ENCODE measurements at places on chromosomes 5 and 9.

GRCh38 chr9:30235564-30235963, 2148.9 kb upstream of the ACO1 start:
- no peak for DNase-seq

DNA sequence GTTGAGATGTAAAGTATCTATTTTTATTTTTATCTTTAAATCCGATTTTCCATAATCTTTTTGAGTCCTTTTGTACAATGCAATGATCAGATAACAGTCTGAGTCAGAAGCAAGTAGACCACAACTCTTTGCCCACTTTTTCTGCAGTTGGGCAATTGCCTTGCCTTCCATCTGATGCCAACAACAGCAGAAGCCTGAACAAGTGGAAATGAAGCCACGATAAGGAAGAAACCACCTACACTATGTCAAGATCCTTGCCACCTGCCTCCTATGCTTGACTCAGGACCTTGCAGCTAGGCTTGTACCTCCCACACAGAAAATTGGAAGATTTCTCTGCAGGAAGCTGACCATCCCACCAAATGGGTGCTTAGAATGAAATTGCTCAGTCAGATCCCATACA, 78.6 kb downstream of the ANXA1 start:
- no peak for DNase-seq

- no peak for DNase-seq
Measured at GRCh38 chr5:37696190-37697021, 143.4 kb downstream of the GDNF start.

DNA sequence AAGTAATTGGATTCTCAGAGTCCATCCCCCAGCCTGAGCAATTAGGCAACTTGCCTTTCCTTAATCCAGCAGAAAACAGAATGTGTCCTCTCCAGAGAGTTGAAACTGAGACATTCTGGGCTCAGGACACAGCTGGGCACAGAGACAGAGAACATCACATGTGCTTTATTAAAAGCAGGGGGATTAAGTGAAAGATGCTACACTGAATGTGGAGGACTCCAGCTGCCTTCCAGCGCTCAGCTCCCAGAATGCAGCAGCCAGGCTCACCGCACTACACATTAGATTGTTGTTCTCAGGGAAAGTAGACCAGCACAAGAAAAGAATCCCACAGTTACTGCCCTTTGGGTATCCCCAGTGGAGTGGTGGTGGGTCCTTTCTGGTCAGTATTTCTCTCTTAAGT, 141.6 kb upstream of the IL12B start:
- DNase-seq = no peak

DNA sequence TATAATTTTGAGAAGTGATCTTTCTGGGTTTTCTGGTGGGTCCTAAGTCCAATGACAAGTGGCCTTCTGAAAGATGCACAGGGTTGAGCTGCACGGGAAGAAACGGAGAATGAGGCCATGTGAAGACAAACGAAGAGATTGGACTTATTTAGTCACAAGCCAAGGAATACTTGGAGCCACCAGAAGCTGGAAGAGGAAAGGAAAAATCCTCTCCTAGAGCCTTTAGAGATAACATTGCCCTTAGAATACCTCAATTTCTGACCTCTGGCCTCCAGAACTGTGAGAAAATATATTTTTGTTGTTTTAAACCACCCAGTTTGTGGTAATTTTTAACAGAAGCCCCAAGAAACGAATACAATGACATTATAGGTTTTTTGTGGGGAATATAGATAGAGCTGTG, 360.5 kb upstream of the TARS1 start:
- DNase-seq = no peak

- DNase-seq = no peak
Measured at GRCh38 chr5:88979726-88980125, 96.7 kb upstream of the MEF2C start.

DNA sequence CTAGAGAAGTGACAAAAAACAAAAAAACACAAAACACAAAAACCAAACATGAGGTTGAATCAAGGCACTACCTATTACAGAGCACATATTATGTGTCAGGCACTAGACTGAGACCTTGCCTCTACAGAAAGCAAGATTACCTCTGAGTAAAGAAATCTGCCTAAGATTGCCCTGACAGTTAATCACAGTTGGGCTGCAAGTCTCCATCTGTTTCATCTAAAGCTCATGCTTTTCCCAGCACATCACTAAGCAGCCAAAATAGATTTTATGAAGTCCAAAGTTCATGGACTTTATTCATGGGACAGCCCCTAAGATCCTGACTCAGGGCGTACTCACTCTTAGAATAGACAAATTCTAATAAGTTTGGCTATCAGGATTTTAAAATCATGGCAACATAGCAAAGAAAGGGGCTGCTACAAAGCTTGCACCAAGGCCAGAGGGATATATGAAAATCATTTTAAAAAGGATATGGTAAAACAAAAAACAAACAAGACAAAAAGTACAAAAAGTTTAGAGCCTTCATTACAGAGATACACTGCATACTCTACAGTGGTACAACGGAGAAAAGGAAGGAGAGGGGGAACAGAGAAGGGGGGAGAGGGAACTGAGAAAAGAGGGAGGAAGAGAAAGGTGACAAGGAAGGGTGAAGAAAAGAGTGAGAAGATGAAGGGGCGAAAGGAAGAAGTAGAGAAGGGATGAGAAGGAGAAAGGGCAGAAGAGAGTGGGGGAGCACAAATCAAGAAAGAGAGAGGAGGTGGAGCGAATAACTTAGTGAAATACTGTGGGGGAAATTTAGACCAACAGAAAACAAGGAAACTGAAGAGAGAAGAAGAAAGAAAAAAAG, 58.2 kb downstream of the RICTOR start:
- no peak for DNase-seq

- no peak for DNase-seq
Measured at GRCh38 chr5:52579391-52579790, 208.3 kb upstream of the ITGA1 start.

- DNase-seq = no peak
Measured at GRCh38 chr5:6302075-6302474, 76.3 kb downstream of the MED10 start.

DNA sequence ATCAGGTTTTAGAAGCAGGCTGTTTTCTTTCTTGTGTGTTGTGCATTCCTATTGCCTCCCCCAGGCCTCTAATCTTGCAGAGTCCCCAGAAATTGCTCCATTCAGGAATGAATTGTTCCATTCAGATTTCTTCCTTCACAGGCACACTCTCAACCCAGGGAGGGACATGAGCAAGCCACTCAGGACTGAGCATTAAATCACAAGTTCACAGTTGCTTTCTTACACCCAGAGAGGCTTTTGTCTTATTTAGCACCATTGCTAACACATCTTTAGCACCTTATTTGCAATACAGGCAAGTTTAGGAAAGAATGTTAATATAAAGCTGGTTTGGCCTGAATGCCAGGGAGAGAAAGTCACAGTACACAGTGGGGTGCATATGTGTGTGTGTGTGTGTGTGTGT, 221.4 kb downstream of the RAB3C start:
- no peak for DNase-seq

DNA sequence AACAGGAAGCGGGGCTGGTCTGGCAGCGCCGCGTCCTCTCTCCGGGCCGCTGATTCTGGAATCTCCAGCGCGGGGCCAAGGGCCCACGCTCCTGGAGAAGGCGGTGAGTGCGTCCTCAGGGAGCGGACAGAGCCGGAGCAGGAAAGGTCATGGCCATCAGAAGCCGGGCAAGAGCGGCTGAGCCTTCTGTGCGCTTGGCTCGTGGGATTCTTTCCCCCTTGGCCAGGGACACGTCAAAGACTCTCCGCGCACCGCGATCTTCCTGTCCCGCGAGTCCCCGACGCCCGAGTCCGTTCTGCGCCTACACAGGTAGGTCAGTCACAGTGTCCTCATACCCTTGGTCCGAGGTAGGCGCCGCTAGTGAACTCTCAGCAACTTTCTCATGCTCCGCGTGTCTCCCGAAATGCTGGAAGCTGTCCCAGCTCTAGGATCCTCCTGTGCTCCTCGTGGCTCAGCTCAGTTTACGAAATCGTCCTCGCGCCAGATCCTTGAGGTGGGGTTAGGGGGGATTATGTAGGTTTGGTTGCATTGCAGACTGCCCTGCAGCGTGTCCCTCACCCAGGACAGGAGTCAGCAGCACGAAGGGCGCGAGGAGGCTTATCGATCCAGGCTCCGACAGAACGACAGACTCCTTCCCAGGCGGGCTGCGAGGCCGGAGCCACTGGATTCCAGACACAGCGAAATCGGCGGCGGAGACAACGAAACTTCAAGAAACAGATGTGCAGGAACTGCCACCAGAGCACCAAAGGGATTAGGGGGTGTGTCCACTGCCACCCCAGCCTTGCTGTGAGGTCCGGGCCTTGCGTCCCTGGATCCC, 8.7 kb downstream of the LHX6 start:
- DNase-seq = no peak

DNA sequence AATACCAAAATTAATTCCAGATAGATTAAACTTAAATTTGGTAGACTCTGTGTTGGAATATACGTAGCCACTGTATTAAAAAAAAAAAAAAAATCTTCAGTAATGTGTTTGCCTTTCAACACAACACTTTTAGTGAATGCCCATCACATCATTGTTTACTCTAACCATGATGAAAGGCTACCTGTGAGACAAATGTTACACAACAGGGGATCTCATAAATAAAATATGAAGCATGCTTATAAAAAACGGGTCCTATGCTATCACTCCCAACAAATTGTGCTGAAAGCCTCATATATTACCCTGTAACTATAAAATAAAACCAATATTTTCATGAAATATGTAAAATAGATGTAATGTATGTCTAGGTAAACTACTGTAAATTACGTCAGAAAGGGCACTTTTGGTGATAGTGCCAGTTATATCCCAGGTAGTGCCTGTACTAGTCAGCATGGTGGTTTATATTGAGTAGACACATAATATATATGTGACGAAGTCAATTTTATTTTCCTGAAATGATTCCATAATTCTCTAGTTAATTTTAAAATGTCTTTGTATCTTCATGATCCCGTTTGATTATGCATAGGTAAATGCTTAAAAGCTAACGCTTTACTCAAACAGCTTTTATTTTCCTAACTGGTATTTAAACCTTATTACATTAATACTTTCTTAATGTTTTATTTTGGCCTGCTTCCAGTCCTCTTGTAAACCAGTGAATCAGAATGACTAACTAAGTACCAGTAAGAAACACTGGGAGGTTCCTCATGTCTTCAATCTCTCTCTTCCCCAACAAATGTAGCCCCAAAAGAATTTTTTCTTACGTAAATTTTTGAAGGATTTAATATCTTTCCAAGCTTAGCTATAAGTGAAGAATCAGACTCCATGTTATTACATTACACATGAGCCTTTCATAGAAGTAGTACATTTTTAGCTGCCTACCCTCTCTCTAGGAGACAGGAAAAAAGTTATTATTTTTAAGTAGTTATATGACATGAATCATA, 420.3 kb downstream of the GABRG2 start:
- no peak for DNase-seq

DNA sequence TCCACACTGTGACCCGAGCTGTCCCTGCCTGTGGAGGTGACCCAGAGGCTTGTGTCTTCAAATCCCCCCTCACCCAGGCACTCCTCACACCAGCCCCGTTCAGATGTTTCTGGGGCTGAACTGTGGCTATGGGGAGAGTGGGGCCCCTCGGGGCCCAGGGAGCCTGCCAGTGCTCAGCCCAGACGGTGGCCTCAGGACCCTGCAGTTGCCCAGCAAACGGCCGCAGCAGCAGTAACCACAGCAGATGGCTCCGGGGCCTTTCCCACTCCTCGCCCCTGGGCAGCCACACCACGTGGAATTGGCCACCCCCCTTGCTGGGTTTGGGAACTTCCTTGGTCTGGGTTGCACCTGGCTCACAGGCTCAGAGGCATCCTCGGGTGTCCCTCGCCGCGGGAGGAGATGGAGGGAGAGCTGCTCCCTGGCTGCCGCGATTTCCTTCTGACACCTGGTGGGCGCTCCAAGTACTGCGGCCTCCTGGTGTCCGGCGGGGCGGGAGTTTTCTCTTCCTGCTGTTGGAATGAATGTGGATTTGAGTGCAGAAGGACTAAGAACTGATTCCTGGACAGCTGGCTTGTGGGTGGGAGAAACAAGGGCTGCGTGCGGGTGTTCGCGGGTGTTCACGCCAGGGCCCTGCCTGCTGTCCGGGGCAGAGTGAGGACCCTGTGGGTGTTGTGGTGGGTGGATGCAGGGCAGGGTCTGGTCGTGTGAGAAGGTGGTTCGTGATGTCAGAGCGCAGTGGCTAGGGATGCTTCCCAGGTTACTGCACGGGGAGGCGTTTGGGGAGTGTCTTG, 97.5 kb downstream of the COL5A1 start:
- DNase-seq = no peak

DNA sequence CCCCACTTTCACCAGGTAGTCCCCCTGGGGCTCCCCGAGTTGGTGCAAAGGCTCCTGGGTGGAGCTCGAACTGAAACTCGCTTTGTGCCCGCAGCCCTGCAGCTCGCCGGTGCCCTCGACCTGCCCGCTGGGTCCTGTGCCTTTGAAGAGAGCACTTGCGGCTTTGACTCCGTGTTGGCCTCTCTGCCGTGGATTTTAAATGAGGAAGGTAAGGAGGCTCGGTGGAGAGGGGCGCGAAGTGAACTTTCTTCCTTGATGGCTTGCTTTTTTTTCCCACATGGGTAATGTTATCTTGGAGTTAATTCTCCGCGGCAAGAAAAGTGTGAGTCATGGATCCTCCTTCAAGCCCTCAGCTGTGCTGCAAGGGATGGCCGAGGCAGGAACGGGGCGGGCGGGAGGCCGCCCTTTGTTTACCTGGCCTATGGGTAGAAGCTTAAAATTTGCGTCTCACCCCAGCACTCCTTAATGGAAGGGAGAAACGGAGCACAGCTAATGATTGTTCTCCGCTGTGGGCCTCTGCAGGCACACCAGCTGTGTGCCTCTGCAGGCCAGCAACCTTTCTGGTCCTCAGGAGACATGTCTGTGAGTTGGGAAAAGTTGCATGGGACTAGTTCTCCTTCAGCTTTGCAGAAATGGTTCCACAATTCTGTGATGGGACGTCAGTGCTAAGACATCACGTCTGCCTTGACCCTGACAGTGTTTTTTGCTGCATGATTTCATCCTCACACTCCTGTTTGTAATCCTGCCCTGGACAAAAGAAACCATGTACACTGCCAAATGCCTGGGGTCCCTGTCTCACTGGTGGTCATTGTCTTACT, 1.1 kb downstream of the MAMDC2 start:
- DNase-seq = no peak

DNA sequence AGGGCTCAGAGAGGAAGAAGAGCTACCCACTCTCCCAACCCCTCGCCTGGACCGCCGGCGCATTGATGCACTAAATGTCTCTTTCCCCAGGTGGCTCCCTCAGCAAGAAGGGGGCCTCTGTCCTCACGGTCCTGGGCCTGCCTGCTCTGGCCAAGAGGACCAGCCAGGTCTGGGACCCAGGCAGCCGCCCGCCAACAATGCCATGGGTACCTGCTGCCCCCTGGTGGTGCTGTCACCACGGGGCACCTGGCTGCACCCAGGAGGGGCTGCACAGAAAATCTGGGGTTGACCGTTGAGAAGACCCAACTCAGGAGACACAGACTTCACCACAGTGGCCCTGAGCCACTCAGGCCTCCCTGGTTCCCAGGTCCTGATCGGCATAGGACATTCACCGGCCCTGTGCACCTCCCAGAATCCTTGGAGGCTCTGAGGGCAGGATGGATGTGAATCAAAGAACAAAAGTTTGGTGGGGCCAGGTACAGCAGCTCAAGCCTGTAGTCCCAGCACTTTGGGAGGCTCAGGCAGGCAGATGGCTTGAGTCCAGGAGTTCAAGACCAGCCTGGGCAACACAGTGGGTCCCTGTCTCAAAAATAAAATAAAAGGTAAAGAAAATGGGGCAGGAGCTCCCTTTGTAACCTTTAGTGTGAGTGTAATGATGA, 2.4 kb upstream of the VAV2 start:
- DNase-seq = peak; percentile 80

Data from activated CD8-positive, alpha-beta memory T cell treated with anti-CD3 and anti-CD28 coated beads for 48 hours (primary cell).